ENCODE measurements at places on chromosomes 13 and 19. TPM values are rescaled to one million over a fixed set of nuclear protein-coding genes. Genes with fewer than 3 reads are reported as not detected.
A peak's percentile ranks its signal among the peaks of the same experiment; 100 is the strongest.

DNA sequence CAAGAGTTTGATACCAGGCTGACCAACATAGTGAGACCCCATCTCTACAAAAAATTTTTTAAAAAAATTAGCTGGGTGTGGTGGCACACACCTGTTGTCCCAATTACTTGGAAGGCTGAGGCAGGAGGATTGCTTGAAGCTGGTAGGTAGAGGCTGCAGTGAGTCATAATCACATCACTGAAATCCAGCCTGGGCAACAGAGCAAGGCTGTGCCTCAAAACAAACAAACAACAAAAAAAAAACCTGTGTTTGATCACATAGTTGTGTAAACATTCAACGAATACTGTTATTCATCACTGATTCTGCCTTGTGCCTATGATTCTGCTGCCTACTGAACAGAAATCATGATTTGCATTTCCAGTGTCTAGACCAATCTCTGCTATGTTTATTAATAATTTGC lies 134.0 kb downstream of the TBC1D4 start:
- no peak overlapping the region for H3K4me3 ChIP-seq
- peak overlapping the region; percentile 69 for H3K27ac ChIP-seq
- H3K27me3 ChIP-seq: no peaks in the 10 kb centered on the region
- DNase-seq: peak; percentile 46
- H3K4me1 ChIP-seq: peaks cover 40% of the 10 kb centered on the region

GRCh38 chr19:16566161-16566560 lies 6.1 kb downstream of the SLC35E1 start:
- no peak overlapping the region for H3K27ac ChIP-seq
- H3K36me3 ChIP-seq: peaks cover 87% of the 10 kb centered on the region

Gene FLT3
- not detected for total RNA-seq

DNA sequence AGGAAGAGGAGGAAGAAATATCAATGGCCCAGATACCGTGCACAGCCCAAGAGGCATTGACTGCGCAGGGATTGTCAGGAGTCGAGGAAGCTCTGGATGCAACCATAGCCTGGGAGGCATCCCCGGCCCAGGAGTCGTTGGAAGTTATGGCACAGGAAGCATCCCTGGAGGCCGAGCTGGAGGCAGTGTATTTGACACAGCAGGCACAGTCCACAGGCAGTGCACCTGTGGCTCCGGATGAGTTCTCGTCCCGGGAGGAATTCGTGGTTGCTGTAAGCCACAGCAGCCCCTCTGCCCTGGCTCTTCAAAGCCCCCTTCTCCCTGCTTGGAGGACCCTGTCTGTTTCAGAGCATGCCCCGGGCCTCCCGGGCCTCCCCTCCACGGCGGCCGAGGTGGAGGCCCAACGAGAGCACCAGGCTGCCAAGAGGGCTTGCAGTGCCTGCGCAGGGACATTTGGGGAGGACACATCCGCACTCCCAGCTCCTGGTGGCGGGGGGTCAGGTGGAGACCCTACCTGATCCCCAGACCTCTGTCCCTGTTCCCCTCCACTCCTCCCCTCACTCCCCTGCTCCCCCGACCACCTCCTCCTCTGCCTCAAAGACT lies 36.0 kb downstream of the KEAP1 start:
- H3K27me3 ChIP-seq: no peaks in the 10 kb centered on the region
- H3K36me3 ChIP-seq: peaks cover 66% of the 10 kb centered on the region
- H3K4me3 ChIP-seq: no peak overlapping the region
- H3K4me1 ChIP-seq: peaks cover 16% of the 10 kb centered on the region

DNA sequence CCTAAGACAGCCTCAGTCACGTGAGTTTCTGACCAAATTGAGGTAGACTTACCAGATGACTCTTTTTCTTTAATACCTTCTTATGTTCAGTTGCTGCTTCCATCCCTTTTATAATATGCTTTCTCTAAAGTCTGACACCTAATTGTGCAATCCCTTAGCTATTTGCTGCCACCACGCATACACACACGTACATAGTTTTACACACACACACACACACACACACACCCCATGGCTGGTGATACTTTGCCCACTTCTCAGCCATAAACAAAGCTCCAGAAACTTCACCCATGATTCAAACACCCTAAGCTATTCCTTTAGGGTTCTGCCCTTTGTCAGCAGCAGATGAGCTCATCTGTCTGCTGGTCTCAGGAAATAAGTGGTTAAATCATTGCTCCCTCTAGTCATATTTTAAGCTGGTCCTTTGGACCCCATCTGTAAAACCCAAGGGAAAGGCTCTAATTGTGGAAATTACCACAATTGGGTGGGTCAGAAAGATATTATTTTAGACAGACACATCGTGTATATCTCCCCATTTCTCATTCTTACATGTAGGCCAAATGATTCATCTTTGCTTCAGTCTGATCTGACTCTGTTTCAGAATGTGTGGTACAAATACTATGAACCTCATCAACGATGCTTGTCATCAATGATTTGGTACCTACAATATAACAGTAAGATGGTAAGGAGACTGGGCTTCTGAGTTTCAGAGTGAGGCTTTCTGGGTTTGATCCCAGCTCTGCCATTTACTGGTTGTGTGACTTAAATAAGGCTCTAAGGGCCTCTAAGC lies 69.2 kb downstream of the NALCN start:
- no peaks in the 10 kb centered on the region for H3K27me3 ChIP-seq
- DNase-seq: no peak
- H3K4me3 ChIP-seq: no peak overlapping the region
- no peaks in the 10 kb centered on the region for H3K36me3 ChIP-seq
- no peak overlapping the region for H3K27ac ChIP-seq

GRCh38 chr13:20713014-20713376 lies 9.5 kb downstream of the IL17D start:
- peak overlapping the region; percentile 27 for H3K27ac ChIP-seq
- H3K4me1 ChIP-seq: peaks cover 43% of the 10 kb centered on the region
- DNase-seq: no peak
- no peaks in the 10 kb centered on the region for H3K27me3 ChIP-seq

GRCh38 chr19:53102206-53102755 lies 941 bp downstream of the ZNF160 start:
- peaks cover 9% of the 10 kb centered on the region for H3K36me3 ChIP-seq
- no peaks in the 10 kb centered on the region for H3K27me3 ChIP-seq
- H3K4me3 ChIP-seq: peak overlapping the region; percentile 76

Gene SYT3
- total RNA-seq: not detected

DNA sequence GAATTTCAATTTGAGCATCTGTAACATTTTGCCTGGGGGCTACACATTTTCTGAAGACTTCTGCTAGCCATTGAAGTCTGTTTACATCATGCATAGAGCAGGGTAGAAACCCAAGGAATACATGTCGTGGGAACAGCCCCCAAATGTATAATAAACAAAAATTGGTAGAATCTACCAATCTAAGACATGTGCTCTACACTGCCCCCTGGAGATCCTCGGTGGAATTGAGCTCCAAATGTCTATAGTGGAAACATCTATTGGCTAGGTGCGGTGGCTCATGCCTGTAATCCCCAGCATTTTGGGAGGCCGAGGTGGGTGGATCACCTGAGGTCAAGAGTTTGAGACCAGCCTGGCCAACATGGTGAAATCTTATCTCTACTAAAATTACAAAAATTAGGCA lies 57.3 kb downstream of the MBD3L2B start:
- H3K4me1 ChIP-seq: no peaks in the 10 kb centered on the region
- H3K27ac ChIP-seq: no peak overlapping the region
- H3K4me3 ChIP-seq: no peak overlapping the region
- DNase-seq: no peak
- no peaks in the 10 kb centered on the region for H3K36me3 ChIP-seq
- no peaks in the 10 kb centered on the region for H3K27me3 ChIP-seq

GRCh38 chr13:21075011-21075378 lies 13.6 kb upstream of the LATS2 start:
- H3K4me1 ChIP-seq: peaks cover 24% of the 10 kb centered on the region
- no peaks in the 10 kb centered on the region for H3K27me3 ChIP-seq
- H3K27ac ChIP-seq: no peak overlapping the region
- DNase-seq: no peak
